ENCODE measurements at places on chromosomes 7 and 10. TPM values are rescaled to one million over a fixed set of nuclear protein-coding genes. Genes with fewer than 3 reads are reported as not detected.

GRCh38 chr7:53350241-53350640 lies 314.8 kb downstream of the POM121L12 start:
- no peak overlapping the region for H3K4me3 ChIP-seq
- no peak overlapping the region for H3K27ac ChIP-seq
- H3K27me3 ChIP-seq, result no peaks in the 10 kb centered on the region

ERVW-1 gene
- total RNA-seq, result not detected

DNA sequence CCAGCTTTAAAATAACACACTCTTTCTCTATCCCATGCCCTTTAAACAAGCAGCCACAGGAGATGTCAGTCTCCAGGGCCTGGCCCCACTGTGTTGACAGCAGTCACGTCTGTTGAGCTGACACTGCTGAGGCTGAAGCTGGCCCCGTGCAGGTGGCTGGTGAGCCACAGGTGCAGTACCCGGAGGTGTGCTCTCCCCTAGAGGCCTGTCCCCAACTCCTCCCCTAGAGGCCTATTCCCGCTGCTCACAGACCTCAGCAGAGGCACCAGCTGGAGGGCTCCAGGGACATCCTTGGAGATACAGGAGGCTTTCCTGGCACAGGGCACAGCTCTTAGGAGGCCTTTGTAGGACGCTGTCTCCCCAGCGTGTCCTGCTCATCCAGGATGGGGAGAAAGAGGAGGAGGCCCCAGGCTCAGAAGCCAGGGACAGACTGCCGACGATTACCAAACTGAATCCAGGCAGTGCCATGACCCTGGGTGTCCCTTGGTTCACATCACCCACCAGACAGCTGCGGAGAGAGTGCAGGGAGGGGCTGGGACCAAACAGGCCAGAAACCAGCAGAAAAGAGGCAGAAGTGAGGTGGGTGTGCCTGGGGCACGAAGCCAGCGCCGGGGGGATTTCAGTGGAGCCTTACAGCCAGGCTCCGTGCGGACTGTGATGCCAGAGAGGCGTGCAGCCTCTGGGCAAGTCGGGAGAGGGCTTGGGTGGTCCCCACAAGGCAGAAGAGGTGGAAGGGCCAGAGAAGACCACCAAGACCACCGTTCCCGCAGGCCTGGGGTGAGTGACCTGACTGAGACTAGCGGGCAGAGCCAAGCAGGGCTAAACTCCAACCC lies 18.5 kb upstream of the TTYH3 start:
- H3K4me3 ChIP-seq, result no peak overlapping the region
- no peaks in the 10 kb centered on the region for H3K36me3 ChIP-seq
- DNase-seq, result no peak
- peaks cover 7% of the 10 kb centered on the region for H3K4me1 ChIP-seq

DNA sequence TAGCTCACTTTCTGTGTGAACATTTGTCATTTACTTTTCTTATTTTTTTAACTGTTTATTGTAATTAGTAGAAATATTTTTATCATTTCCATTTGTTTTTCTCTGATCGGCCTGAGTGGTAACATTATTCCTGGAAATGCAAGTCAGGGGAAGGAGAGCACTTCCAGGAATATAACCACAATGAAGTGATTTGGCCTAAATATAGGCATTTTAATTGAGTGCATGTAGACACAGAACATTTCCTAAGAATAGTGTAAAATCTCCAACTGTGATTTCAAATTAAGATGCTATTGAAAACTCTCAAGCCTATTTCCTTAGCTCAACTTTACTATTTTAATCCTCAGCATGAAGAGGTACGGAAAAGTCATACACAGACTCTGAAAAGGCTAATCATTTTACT lies 86.5 kb upstream of the SKAP2 start:
- DNase-seq, result no peak
- no peak overlapping the region for H3K27ac ChIP-seq
- H3K36me3 ChIP-seq, result no peaks in the 10 kb centered on the region

- no peaks in the 10 kb centered on the region for H3K27me3 ChIP-seq
- H3K36me3 ChIP-seq, result peaks cover 61% of the 10 kb centered on the region
- H3K4me1 ChIP-seq, result peaks cover 22% of the 10 kb centered on the region
Measured at GRCh38 chr7:50305583-50306493, 1.3 kb downstream of the IKZF1 start.

SSC4D gene
- total RNA-seq, result 0.67 TPM

DNA sequence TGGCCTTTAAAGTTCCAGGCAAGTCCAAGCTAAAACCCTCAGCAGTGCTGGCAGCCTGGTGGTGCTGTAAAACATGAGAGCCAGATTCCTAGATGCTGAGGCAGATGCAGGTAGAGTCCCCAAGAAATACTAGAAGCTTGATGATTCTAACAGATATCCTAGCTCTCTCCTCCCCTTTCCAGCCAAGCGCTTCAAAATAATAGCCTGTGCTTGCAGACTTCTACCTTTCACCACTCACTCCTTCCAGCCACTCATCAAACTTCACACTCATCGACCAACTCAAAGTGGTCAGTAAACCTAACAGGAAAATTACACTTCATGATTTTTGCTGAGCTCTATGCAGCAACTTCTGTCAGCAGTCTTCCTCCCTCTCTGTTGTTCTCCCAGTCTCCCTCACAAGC lies 50.2 kb downstream of the LMBR1 start:
- no peak for DNase-seq
- H3K4me1 ChIP-seq, result peaks cover 22% of the 10 kb centered on the region
- peaks cover 12% of the 10 kb centered on the region for H3K36me3 ChIP-seq
- no peak overlapping the region for H3K27ac ChIP-seq
- no peak overlapping the region for H3K4me3 ChIP-seq

EMX2 gene
- total RNA-seq, result not detected

DNA sequence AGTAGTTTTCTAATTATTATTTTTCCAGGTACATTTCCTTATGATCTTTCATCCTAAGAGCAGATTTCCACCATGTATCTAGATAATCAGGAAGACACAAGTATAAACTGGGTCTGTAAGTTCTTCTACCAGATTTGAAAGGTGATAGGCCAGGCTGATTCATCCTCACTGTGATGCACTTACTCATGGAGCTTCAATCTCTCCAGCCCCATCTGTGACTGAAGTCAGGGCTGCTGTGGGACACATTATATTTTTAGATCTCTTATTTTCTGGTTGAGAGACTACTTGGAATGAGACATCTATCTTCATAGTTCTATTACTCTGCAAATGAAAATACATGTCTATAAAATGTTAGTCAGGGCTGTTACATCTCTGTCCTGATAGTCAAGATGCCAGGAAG lies 85.5 kb upstream of the SLC25A13 start:
- peaks cover 15% of the 10 kb centered on the region for H3K27me3 ChIP-seq
- no peaks in the 10 kb centered on the region for H3K36me3 ChIP-seq
- no peak for DNase-seq
- no peak overlapping the region for H3K4me3 ChIP-seq
- no peaks in the 10 kb centered on the region for H3K4me1 ChIP-seq
- no peak overlapping the region for H3K27ac ChIP-seq

DNA sequence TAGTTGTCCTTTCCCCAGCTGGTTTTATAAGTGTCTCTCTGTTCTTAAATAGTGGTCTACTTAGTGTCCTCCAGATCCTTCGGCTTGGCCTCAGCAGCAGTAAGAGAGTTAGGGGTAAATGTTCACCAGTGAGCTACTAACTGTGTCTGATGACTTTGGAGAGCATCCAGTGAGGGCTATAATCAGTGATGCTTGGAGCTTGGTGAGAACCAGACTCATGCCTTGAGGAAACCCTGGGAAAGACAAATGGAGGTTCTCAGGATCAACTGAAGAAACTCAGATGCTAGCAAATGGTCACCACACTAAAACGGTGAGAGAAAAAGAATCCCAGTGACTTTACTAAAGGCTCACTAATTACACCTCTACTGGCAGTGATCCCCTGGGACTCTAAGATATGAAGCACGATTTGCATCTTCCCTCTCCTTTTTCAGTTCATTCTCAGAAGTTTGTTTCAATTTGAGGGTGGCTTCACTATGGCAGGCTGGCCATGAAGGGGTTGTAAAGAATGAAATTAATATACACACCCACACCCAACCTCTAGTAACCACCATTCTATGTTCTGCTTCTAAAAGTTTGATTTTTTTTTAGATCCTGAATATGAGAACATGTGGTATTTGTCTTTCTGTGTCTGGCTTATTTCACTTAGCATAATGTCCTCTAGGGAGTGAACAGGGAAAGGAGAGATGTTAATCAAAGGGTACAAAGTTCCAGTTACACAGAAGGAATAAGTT lies 177.9 kb downstream of the PDE1C start:
- DNase-seq, result no peak
- H3K4me3 ChIP-seq, result no peak overlapping the region
- H3K27ac ChIP-seq, result no peak overlapping the region
- no peaks in the 10 kb centered on the region for H3K36me3 ChIP-seq
- H3K4me1 ChIP-seq, result no peaks in the 10 kb centered on the region
- H3K27me3 ChIP-seq, result no peaks in the 10 kb centered on the region

GNG11 gene
- not detected for total RNA-seq

DNA sequence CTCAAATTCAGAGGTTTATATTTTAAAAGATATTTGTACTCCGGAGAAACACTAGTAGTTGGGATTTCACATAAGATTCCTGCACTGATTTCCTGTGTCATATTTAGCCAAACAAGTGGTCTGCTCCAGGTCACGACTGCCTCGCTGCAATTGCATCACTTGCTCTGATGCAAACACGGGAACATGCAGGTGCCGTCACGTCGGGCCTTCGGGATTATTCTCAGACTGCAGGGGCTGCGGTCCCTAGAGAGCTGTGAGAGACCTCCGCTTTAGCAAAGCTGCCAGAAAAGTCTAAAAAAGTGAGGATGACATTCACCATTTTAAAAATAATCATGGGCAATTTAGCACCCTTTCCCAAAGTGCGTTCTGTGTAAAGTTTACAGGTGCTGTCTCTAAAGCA lies 93.5 kb upstream of the DDC start:
- H3K4me1 ChIP-seq, result peaks cover 40% of the 10 kb centered on the region
- H3K27me3 ChIP-seq, result no peaks in the 10 kb centered on the region
- H3K4me3 ChIP-seq, result no peak overlapping the region
- H3K36me3 ChIP-seq, result peaks cover 2% of the 10 kb centered on the region

IGF2BP3 gene
- total RNA-seq, result 0.61 TPM

NUTM2B gene
- total RNA-seq, result 0.83 TPM

TRIM56 gene
- total RNA-seq, result 40.1 TPM

ABCA13 gene
- total RNA-seq, result not detected

NUTM2E gene
- 0.23 TPM for total RNA-seq

- no peak overlapping the region for H3K27ac ChIP-seq
- H3K27me3 ChIP-seq, result peaks cover 4% of the 10 kb centered on the region
- no peak for DNase-seq
- no peaks in the 10 kb centered on the region for H3K36me3 ChIP-seq
- no peaks in the 10 kb centered on the region for H3K4me1 ChIP-seq
Measured at GRCh38 chr7:117282239-117282812, 40.5 kb downstream of the WNT2 start.

DNA sequence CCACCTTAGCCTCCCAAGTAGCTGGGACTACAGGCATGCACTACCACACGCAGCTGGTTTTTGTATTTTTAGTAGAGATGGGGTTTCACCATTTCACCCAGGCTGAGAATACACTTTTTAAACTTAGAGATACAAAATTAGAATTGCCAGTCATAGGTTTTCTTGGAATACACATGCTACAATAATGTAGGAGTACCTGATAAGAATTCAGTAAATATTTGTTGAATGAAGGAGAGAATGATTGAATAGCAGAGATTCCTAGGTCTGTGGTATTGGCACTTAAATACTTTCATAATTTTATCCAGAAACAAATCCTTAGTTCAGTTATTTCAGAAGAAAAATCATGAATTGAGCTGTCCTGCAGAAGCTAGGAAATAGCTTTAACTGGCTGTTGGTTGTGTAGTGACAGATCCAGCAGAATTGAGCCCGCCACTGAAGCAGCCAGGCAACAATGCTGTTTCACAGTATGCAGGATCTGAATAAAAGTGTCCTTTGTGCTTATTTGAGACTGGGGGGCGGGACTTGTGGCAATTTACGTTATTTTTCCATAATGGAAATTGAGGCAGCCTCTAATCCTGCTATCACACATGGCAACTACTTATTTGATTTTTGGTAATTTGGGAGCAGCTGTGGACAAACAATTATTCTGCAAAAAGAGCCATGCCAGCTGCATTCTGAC lies 31.5 kb downstream of the NRF1 start:
- no peak for DNase-seq
- H3K27ac ChIP-seq, result no peak overlapping the region
- no peaks in the 10 kb centered on the region for H3K36me3 ChIP-seq
- peaks cover 35% of the 10 kb centered on the region for H3K4me1 ChIP-seq
- H3K4me3 ChIP-seq, result no peak overlapping the region

- no peak overlapping the region for H3K27ac ChIP-seq
- DNase-seq, result no peak
- H3K4me3 ChIP-seq, result no peak overlapping the region
- H3K4me1 ChIP-seq, result peaks cover 8% of the 10 kb centered on the region
Measured at GRCh38 chr10:29628311-29628710, 6.5 kb downstream of the SVIL start.

ASIC3 gene
- total RNA-seq, result 3.7 TPM

GRCh38 chr10:75434291-75434690 lies 2.9 kb downstream of the LRMDA start:
- H3K4me1 ChIP-seq, result peaks cover 2% of the 10 kb centered on the region
- peaks cover 44% of the 10 kb centered on the region for H3K27me3 ChIP-seq
- DNase-seq, result no peak
- H3K27ac ChIP-seq, result no peak overlapping the region
- no peak overlapping the region for H3K4me3 ChIP-seq

Measured in activated CD8-positive, alpha-beta T cell treated with anti-CD3 and anti-CD28 coated beads for 36 hours (primary cell).